ENCODE measurements at places on chromosomes 16 and 17.
A peak's percentile ranks its signal among the peaks of the same experiment; 100 is the strongest.

- DNase-seq: no peak
Measured at GRCh38 chr16:49352892-49353291, 20.7 kb upstream of the C16orf78 start.

DNA sequence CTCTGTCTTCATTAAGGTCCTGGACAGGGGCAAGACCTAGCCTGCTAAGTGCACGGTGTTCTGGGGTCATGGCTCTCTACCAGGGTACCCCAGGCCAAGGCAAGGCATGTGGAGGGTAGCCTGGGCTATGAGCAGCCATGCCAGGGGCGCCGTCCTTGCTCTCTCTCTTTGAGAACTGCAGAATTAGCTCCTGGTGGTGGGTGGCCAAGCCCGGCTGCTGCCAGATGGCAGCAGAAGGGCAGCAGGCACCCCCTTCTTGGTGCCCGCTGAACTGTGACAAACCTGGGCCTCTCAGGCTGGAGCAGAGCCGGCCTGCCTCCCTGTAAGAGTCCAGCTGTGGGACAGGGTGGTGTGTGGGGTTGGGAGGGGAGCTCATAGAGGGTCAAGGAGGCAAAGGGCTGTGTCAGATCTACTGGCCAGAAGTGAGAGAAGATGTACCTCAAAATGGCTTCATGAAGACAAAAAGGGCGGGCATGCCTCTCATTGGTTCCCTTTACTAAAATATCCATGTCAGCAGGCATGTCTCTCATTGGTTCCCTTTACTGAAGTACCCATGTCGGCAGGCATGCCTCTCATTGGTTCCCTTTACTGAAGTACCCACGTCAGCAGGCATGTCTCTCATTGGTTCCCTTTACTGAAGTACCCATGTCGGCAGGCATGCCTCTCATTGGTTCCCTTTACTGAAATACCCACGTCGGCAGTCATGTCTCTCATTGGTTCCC is 81.7 kb upstream of the SDK2 start:
- no peak for DNase-seq

GRCh38 chr17:36932694-36933511 is 4.4 kb upstream of the LHX1 start:
- no peak for DNase-seq

GRCh38 chr17:78665387-78665951 is 88.3 kb upstream of the DNAH17 start:
- peak; percentile 17 for DNase-seq

DNA sequence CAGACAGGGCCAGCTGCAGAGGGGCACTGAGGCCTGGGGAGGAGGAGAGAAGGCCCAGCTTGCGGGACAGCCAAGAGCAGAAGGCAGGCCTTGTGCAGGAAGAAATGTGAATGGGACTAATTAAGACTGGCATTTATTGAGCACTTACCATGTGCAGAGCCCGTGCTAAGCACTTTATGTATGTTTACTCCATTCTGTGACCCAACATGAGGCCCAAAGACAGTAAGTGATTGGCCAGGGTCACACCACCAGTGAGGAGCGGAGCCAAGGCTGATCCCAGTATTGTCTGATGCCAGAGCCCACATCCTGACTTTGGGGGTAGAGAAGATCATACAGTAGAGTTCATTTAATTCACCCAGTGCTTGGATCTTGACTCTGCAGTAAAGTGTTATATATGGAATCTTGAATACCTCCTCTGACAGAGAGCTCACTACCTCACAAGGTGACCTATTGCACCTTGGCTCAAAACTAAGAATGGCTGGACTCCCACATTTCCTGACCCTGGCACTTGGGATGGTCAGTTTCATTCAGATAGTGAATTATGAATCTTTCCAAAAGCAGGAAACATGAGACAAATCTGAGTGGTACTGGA is 13.6 kb downstream of the KATNB1 start:
- no peak for DNase-seq

DNA sequence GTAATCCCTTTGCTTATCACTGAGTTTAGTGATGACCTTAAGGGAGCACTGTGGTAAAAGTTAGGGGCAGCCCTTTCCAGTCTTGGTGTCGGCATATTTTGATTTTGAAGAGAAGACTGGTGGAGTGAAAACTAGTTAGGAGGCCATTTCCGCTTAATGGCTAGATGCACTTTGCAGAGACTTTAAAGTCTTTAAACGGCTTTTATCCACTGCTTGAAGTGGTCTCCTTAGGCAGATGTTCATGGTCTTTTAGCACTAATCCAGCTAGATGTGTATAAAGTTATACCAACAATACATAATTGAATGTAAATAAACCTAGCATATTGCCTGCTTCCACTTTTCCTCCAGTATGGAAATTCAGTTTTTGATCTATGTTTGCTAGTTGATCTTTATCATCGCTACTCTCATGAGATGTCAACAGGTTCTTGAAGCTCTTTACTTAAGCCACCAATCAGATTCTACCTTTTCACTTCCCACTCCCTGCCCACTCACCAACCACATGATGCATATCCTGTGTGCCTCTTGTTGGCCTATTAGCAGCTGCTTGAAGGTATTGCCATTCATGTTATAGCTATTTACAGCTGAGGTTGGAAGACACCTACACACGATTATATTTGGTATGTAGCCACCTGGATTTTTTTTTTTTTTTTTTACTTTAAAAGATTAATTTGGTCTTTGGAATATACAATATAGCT is 132.0 kb downstream of the NLK start:
- peak; percentile 11 for DNase-seq

DNA sequence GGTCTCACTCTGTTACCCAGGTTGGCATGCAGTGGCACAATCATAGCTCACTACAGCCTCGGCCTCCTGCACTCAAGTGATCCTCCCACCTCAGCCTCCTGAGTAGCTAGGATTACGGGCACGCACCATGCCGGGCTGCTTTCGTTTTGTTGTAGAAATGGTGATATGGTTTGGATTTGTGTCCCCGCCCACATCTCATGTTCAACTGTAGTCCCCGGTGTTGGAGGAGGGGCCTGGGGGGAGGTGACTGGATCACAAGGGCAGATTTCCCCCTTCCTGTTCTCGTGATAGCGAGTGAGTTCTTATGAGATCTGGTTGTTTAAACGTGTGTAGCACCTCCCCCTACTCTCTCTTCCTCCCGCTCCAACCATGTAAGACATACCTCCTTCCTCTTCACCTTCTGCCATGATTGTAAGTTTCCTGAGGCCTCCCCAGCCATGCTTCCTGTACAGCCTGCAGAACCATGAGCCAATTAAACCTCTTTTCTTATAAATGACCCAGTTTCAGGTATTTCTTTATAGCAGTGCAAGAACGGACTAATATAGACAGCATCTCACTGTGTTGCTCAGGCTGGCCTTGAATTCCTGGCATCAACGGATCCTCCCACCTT is 6.0 kb downstream of the PDZD9 start:
- no peak for DNase-seq

DNA sequence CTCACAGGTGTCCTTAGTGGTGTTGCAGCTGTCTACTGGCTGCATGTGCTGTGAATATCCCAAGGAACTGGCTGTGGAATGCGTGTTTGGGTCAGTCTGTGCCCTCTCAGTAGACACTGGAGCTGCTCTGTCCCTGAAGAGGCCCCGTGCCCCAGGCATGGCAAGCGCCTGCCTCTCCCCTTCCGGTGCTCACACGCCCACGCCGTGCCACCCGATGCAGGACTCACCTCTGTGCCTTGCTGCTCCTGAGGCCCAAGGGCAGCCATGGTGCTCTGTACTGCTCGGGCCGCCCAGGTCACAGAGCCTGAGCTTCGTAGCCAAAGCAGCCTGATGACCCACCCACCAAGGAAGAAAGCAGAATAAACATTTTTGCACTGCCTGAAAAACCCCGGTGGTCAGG is 10.0 kb downstream of the RGS11 start:
- DNase-seq: no peak

- DNase-seq: no peak
Measured at GRCh38 chr17:28404007-28404406, 2.0 kb downstream of the SLC46A1 start.

DNA sequence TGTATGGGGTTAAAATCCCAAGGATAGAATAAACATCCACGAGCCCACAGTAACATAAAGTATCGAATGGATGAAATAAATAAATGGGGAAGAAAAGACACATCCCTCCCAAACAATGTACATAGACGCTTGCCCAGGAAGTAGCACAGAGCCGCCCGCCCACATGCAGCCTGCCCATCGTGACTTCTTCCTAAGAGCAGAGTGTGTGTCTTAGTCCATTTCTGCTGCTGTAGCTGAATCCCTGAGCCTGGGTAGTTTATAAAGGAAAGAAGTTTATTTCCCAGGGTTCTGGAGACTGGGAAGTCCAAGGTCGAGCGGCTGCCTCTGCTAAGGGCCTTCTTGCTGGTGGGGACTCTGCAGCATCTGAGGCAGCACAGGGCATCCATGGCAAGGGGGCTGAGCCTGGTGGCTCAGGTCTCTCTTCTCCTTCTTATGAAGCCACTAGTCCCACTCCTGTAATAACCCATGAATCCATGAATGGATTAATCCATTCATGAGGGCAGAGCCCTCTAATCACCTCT is 39.4 kb upstream of the ZNF469 start:
- DNase-seq: no peak

DNA sequence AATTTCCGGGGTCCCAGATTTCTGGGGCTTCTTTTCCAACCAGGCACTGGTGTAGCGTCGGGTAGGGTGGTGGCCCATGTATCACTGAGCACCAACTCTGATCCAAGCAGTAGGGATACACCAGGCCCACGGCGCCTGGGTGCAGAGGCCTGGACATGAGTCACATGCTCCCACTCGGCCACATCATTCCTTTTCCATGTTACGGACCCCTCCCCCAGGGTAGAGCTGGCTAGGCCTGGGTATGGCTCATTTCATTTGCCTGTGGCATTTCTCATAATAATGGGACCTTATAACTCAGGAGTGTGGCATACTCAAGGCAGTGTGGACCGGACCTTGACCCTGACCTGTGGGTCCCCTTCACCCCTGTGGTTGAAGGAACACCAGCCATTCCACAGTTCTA is 18.0 kb upstream of the NDRG4 start:
- DNase-seq: no peak

GRCh38 chr17:33169580-33170285 is 123.4 kb downstream of the ASIC2 start:
- DNase-seq: no peak

DNA sequence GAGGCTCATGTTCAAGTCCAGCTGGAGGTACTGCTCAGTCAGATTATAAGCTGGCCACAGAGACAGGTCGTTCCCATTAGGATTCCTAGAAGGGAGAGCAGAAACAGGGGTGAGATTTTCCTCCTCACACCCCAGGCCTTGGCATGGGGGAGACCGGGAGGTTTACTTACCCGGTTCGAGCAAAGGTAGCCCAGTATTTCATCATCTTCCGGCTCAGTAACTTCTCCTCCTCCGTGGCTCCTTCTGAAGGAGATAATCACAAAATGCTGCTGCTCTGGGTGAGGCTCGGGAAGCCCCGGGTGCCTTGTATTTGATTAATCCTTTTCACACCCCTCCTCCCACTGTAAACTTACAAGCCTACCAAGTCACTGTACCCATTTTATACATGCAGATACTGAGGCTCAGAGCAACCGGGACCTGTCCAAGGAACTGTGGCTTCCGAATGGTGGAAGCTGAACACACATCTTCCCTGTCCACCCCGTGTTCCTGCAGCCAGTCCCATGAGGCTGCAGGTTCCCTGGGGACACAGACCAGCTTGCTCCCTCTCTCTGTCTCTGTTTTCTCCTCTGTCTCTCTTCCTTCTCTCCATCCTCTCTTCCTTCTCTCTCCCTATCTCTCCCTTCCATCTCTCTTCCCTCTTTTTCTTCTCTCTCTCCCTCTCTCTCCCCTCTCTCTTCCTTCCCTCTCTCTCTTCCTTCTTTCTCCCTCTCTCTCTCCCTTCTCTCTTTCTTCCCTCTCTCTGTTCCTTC is 13.9 kb upstream of the CES1 start:
- no peak for DNase-seq

DNA sequence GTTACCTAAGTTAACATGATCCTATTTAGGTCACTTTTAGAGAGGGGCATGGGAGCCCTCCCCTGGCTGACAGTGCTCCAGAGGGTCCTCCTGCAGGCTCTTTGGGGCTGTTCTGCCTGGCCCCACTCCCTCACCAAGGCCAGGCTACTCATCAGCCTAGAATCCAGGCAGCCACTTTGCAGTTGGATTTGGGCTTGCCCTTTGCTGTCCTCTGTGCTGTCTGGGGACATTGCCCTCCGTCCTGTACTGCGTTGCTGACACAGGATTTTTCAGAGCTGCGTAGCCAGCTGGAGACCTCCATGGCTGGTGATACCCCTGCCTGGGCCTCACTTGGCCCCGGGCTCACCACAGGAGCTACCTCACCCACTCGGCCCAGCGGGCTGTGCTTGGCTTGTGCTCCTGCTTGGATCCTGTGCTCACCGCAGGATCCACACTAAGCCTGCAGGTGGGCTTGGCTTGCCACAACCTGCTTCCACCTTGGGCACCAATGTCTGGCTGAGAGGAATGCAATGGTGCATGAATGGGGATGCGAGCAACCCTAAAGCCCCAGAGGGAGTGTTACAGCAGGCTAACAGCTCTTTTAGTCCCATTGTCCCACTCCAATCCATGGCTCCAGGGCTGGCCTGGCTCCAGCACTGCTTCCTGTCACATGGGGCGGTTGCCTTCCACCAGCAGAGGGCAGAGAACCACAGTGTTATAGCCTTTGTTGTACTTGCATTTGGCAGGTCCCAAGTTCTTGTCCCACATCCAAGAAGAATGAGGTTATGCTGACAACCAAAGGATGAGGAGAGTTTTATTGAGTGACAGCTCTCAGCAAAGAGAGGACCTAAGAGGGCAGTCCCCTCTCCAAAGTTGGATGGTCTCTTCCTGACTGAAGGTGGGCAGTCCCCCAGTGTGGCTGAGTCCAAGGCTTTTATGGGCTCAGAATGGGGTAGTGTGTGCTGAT is 21.5 kb downstream of the CCL4 start:
- no peak for DNase-seq

DNA sequence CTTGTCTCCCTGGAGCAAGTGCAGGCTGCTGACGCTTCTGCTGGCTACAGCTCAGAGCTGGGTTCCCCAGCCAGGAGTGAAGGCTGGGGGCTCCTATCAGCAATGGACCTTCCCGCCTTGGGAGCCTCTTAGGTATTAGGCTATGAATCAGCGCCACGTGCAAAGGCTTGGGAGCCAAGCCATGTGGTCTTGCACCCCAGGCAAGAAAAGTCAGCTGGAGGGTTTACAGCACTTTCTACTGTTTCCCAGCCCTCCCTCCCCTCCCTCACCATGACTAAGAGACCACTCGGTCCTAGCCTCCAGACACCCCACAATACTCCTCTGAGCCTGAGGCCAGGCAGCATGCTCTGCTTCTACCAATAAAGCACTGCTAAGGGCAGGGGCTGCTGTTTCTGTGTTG is 12.3 kb downstream of the EPX start:
- no peak for DNase-seq

DNA sequence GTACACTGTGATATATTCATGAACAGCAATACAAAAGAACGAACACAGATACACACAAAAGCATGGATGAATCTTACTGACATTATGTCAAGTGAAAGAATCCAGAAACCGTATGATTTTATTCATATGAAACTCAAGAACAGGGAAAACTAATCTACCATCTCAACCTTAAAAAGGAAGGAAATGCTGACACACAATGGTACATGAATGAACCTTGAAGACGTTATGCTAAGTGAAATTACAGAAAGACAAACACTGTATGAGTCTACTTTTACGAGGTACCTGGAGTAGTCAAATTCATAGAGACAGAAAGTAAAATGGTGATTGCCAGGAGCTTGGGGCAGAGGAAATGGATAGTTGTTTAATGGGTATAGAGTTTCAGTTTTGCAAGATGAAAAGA is 8.7 kb upstream of the PRKCB start:
- DNase-seq: no peak
